Smooth muscle cell of the pulmonary artery (primary cell): ENCODE measurements at places on chromosomes 2 and 18. TPM values are rescaled to one million over a fixed set of nuclear protein-coding genes. Genes with fewer than 3 reads are reported as not detected.

The FAM237A gene
- total RNA-seq, result not detected in 2 replicates

The POTEC gene
- total RNA-seq, result under 0.01 TPM in 2 replicates

The ANO7 gene
- total RNA-seq, result 1.0 and 1.7 TPM in 2 replicates

The TBC1D8 gene
- 9.7 and 12.1 TPM in 2 replicates for total RNA-seq

The ATP6V1B1 gene
- 1.1 and 2.2 TPM in 2 replicates for total RNA-seq

The ZNF804A gene
- 0.20 and 1.4 TPM in 2 replicates for total RNA-seq

The MLPH gene
- 8.3 and 14.2 TPM in 2 replicates for total RNA-seq

The ONECUT2 gene
- total RNA-seq, result under 0.01 TPM in 1 of 2 replicates, not detected in the other

The ZNF24 gene
- 22.3 and 26.8 TPM in 2 replicates for total RNA-seq

The RHOB gene
- total RNA-seq, result 121 and 122 TPM in 2 replicates

The ATP6V1C2 gene
- total RNA-seq, result not detected in 2 replicates

The CTAGE1 gene
- total RNA-seq, result 0.07 TPM in 1 of 2 replicates, not detected in the other

The CGREF1 gene
- total RNA-seq, result 30.5 and 40.8 TPM in 2 replicates

The GALNT14 gene
- total RNA-seq, result 0.52 and 5.3 TPM in 2 replicates
